ENCODE measurements at places on chromosomes 2 and 18.

- no peak for DNase-seq
Observed at GRCh38 chr2:28747714-28748113, 3.9 kb upstream of the PPP1CB start.

DNA sequence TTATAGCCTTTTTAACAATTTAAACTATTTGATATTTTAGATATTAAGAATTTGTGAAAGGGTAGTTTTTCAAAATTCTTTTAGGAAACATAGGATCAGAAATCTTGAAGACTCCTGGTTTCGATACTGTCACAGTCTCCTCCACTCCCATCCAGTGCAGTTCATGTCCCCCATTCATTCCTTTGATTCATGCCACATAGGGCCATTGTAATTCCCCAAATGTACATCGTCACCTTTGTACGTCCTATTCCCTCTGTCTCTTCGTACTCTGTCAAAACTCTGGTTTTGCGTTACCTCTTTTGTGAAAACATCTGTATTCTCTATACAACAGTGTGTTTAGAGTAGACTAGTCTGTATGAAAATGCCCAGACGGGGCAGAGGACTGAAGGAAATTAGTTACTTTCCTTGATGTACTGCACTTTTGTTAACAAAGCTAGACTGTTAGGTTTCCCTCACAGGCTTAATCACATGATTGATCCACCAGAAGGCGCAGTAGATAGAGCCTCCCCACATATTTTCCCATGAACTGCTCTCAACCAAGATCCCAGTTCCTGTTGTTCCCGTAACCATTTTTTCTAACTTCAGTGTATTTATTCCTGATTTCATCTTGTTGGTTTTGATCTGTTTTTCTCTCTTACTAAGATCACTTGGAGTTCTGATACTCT, 2.5 kb downstream of the MRPL35 start:
- no peak for DNase-seq

DNA sequence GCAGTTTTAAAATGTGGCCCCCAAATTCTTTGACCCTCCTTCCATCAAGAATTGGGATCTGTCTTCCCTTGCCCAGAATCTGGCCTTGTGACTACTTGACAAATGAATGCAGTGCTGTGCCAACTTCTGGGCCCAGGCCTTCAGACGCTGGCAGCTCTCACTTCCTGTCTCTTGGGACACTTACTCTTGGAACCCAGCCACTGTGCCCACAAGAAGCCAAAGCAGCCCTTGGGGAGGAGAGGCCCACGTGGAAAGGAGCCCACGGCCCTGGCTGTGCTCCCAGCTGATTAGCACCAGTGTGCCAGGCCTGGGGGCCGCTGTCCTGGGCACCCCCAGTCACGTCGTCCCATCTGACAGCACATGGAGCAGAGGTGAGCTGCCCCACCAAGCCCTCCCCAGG, 56.6 kb downstream of the RPL37A start:
- DNase-seq: no peak

- no peak for DNase-seq
Observed at GRCh38 chr2:47708801-47709499, 74.0 kb upstream of the MSH6 start.

DNA sequence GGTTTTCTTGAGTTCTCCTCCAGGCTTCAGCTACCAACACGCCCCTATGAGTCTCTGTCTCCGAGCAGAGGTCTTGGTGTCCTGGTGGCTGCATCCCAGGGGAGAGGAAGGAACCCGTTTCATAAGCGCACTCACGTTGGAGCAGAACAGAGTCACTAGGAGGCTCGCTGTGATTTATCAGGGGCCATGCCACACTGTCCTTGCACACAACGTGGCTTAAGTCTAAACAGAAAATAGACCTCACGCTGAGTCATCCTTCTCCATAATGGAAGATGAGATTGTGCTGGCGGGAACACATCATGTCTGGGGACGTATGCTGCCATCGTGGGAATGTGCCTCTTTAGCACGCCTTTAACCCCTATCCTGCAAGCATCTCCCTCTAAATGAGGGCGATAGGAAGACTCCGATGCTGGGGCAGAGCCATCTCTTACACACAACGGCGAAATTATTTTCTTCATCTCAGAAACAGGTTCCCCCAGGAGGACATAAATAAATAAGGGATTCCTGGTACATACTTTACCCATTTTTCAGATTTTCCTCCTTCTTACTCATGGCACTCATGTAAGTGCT, 211.4 kb downstream of the KLHL29 start:
- no peak for DNase-seq

- no peak for DNase-seq
Observed at GRCh38 chr18:56322406-56322805, 316.0 kb downstream of the TXNL1 start.

Measured in uterus (tissue), 4 donors.